ENCODE measurements at places on chromosomes 11 and 22.

- peaks cover 64% of the 10 kb centered on the region for H3K36me3 ChIP-seq
- H3K27ac ChIP-seq: no peak overlapping the region
- H3K27me3 ChIP-seq: no peaks in the 10 kb centered on the region
- no peaks in the 10 kb centered on the region for H3K4me1 ChIP-seq
Observed at GRCh38 chr22:31715147-31715778, 34.7 kb downstream of the PRR14L start.

- H3K27ac ChIP-seq: no peak overlapping the region
- H3K4me1 ChIP-seq: peaks cover 8% of the 10 kb centered on the region
- H3K4me3 ChIP-seq: no peak overlapping the region
- no peaks in the 10 kb centered on the region for H3K36me3 ChIP-seq
- DNase-seq: no peak
Observed at GRCh38 chr11:18001191-18001590, 11.7 kb downstream of the SERGEF start.

DNA sequence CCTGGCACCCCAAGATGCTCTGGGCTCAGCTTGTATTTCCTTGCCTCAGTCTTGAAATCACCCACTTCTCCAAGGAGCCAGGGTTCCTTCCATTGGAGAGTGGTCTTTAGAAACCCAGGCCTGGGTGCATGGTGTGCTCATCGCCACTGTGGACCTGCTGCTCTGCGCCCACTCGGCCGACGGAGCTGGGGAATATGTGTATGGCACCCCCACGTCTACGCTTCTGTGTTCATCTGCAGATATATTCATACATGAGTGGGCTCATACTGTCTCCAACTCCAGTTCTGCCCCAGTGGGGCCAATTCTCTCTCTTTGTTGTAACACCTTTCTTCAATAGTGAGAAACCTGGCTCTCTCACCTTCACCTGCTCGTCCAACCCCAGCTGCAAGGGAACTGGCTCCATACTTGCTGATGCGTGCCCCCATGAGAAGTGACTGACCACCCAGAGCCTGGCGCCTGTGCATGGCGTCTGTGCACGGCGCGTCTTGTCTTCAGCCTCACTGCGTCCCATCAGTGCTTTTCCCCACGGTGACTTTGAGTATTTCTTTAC, 39.8 kb downstream of the KCNQ1 start:
- peaks cover 17% of the 10 kb centered on the region for H3K36me3 ChIP-seq
- no peak overlapping the region for H3K27ac ChIP-seq
- H3K27me3 ChIP-seq: peaks cover 26% of the 10 kb centered on the region
- no peak overlapping the region for H3K4me3 ChIP-seq
- no peak for DNase-seq

DNA sequence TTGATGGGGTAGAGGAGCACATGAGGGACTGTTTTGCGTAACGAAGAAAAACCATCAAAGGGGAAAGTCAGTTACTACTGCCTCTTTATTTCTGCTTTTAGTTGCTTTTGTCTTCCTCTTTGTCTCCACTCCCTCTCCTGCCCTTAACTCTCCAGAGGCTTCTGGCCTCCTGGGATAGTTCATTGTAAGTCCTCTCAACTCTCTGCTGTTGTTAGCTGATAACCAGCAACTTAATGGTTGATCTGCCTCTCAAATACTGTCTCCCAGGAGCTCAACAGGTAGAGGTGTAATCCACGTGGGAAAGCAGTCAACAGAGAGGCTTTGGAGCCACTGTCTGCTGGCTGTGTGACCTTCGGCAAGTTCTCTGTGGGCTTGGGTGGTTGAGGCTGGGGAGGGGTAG, 47.3 kb downstream of the CCDC81 start:
- no peaks in the 10 kb centered on the region for H3K27me3 ChIP-seq
- H3K4me3 ChIP-seq: no peak overlapping the region
- H3K36me3 ChIP-seq: peaks cover 11% of the 10 kb centered on the region
- no peak overlapping the region for H3K27ac ChIP-seq
- no peak for DNase-seq

- no peaks in the 10 kb centered on the region for H3K27me3 ChIP-seq
- H3K4me3 ChIP-seq: no peak overlapping the region
- no peak overlapping the region for H3K27ac ChIP-seq
- DNase-seq: no peak
- H3K4me1 ChIP-seq: peaks cover 42% of the 10 kb centered on the region
Observed at GRCh38 chr11:6574816-6575715, 28.4 kb downstream of the RRP8 start.

DNA sequence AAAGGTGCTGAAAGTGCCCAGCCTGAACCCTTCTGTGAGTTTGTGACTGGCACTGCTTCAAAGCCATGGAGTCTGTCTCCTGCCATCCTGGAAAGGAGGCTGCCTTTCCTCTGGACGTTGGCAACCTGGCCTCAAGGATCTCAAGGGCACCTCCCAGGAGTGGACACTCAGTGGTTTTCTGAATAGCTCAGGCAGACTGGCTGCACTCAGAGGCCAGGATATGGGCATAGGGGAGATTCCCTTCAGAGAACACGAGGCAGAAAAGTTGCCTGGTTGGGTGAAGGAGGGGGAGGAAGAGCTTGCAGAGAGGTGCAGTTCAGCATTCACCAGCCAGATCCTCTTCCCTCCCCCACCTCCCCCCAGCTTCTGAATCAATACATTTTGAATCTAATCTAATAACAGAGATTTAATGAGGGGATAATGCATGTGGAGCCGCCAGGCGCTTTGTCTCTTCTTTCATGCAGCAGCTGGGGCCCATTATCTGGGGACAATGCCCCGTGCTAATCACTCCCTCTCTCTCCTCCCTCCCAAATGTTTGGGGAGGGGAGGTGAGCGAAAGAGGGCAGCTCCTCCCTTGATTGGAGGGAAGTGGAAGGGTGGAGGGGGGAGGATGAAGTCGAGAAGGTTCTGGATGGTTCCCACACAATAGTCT, 17.7 kb downstream of the HTR3A start:
- no peaks in the 10 kb centered on the region for H3K36me3 ChIP-seq
- H3K4me3 ChIP-seq: no peak overlapping the region
- DNase-seq: no peak
- H3K27me3 ChIP-seq: peaks cover 9% of the 10 kb centered on the region
- H3K27ac ChIP-seq: no peak overlapping the region

DNA sequence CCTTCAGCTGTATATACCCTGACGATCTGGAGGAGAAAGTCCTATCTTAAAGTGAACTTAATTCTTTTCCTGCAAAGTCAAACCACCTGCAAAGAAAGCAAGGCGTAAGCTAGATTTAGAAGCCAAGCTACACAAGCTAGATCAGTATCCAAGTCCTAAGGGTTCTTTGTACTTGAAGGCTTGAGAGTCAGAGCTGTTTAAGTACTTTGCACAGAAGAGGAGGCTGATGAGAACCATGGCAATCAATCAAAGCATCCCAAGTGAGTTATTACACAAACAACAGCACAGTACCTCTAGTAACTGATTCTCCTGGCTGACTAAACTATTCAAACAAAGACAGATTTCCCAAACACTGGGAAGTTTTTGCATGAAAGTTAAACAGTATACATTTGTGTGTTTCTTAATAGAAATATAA, 1.9 kb downstream of the CDON start:
- no peaks in the 10 kb centered on the region for H3K36me3 ChIP-seq
- no peak for DNase-seq
- no peak overlapping the region for H3K4me3 ChIP-seq
- peaks cover 19% of the 10 kb centered on the region for H3K27me3 ChIP-seq
- no peak overlapping the region for H3K27ac ChIP-seq

DNA sequence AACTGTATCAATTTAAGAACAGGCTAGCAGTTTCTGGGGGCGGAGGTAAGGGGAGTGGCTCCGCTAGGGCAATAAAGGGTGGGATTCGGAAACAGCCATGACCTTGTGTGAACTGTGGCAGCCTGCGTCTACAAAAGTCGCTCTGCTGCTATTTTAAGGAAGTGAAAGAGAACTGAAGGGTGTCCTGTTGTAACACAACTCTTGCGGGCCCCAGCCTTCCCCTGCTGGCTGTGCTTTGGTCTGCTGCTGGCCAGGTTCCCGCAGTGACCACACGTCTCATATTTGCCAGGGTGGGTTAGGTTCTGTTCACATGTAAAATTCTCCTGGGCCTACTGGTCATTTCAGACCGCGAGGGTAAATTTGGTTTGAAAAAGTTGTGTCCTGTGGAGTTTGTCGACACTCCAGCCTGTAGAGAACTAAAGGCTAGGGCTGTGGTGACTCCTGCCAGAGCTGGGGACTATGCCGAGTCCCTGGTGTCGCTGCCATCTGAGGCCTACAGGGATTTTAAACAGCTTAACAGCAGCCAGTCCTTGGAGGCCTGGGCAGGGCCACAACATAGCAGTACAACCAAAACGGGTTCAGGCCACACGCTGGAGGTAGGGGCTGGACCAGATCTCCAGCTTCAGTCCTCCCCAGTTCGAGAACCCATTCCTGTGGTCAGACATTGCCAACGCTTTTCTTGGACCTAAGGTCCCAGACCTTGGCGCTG, 1.1 kb upstream of the PPFIBP2 start:
- H3K27ac ChIP-seq: peak overlapping the region; percentile 65
- H3K4me3 ChIP-seq: peak overlapping the region; percentile 93
- H3K4me1 ChIP-seq: peaks cover 10% of the 10 kb centered on the region
- H3K36me3 ChIP-seq: no peaks in the 10 kb centered on the region
- peaks cover 25% of the 10 kb centered on the region for H3K27me3 ChIP-seq
- DNase-seq: no peak

DNA sequence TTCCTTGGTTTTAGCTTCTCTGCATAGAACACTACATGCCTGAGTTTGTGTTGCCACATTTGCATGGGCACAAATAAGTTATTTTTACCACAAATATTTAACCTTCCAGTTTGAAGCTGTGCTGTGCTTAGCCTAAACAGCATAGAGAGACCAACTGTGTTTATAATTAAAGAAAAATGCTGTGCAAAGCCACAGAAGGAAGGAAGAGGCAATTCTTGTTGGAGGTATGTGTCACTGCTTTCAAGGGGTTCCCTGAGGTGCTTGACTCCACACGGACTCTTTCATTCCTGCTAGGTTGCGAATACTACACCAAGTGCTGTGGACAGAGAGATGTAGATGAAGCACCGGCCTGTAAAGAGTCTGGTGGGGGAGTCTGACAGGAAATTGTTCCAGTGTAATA, 47.6 kb upstream of the OLFML1 start:
- H3K36me3 ChIP-seq: no peaks in the 10 kb centered on the region
- peaks cover 2% of the 10 kb centered on the region for H3K27me3 ChIP-seq
- peak overlapping the region; percentile 50 for H3K27ac ChIP-seq
- peaks cover 28% of the 10 kb centered on the region for H3K4me1 ChIP-seq
- DNase-seq: peak; percentile 78
